T-helper 22 cell (primary cell): ENCODE measurements at places on chromosomes 5 and 9.

- DNase-seq = no peak
These were observed 237.1 kb downstream of the DMRTA1 start for GRCh38 chr9:22683700-22684075.

DNA sequence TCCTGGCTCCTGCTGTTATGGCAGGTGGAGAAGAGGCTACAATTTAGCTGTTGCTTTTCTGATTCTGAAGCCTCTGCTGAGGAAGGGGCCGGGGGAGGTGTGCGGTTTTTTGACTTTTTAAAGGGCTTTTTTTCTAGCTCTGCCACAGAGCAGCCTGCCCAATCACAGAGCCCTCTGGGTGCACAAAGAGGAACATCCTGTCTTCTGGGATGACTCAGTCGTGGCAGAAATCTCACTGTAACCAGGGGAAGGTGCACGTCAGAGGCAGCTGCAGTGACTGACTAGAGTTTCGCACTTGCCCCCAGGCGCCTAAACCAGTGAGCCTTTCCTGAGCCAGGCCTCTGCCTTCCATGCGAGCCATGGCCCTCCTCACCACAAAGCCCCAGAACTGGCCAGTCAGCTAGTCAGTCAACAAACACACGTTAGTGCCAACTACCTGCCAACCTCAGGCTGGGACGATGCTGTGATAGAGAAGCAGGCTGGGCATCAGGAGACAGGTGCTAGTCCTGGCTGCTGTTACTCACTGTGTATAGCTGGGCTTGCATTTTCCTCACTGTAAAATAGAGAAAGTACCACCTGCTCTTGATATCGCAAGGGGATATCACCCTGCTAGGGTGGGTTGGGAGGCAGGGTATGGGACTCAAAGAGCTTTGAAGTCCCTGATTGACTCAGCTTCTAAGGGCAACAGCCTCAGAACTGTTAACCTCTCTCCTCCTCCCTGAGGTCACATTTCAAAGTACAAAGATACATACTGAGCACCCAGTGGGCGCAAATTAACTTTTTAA lies 2.2 kb downstream of the AKNA start:
- DNase-seq = peak; percentile 89

GRCh38 chr9:98104445-98104881 lies 14.6 kb downstream of the TRIM14 start:
- no peak for DNase-seq

DNA sequence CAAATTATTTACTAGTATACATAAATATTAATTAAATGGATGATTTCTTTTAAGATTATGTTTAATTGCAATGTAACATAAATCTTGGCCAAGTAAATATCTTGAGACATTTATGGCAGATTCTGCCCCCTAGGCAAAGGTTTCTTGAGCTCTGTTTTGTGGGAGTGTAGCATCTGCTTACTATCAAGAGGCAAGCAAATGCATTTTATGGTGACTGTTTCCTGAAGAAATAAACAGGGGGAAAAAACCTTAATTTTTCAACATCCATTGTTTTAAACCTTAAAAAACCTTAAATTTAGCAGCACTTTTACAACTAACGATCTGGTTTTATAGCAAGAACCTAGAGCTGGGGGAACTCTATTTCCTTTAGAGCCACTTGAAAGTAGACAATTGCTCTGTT lies 25.7 kb upstream of the FREM1 start:
- DNase-seq = no peak

DNA sequence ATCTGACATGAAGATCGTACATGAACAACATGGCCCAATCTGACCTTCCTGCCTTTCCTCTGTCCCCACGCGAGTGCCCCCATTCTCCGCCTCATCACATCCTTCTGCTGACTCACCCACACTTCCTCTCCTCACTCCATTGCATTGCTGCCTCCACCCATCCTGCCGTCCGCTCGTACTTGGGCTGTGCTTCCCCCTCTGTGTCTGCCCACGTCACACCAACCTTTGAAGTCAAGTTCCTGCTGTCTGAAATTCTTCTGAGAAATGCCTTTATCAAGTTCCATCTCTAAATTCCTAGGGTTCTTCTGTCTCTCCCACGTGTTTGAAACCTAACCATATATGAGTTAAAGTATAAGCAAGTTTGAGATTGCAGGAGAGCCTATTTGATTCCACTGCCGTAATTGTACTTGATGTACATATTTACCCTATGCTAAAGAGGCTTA lies 18.0 kb upstream of the STARD4 start:
- DNase-seq = peak; percentile 90

DNA sequence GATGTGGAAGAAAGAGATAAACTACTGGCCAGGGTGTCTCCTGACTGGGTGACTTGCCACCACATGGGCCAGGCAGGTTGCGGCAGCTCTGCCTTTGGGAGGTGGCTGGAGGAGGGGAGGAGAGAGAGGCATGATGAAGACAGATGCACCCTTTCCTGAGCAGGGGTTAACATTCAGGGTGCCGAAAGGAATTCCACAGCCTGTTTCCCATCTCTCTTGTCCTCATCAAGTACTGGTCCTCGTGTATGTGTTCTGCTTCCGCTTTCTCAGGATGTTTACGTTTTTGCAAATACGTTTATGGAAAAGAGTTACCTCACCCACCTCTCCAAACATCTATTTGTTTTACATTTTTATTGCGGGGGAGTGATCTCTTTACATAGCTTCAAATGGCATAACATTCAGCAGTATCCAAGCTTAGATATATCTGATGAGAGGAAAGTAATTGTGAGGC lies 73.4 kb downstream of the C9orf85 start:
- no peak for DNase-seq

DNA sequence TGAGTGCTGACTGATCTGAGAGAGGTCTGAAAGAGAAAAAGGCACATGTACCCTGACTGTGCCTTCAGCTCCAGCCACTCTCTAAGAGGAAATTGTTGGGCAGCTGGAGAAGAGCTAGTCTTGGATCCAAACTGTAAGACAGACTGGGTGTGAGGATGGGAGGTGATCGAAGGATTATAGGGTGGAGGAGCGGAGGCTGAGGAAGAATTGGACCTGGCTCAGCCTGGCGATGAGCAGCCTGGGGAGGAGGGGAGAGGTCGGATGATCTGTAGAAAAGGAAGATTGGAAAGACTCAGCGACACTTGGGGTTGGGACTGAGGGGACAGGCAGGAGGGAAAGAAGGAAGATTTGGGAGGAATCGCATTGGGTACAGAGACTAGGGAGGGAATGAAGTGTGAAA lies 98.6 kb upstream of the SLC25A48 start:
- DNase-seq = no peak

- no peak for DNase-seq
These were observed 146.5 kb upstream of the IRX4 start for GRCh38 chr5:2029206-2029605.

DNA sequence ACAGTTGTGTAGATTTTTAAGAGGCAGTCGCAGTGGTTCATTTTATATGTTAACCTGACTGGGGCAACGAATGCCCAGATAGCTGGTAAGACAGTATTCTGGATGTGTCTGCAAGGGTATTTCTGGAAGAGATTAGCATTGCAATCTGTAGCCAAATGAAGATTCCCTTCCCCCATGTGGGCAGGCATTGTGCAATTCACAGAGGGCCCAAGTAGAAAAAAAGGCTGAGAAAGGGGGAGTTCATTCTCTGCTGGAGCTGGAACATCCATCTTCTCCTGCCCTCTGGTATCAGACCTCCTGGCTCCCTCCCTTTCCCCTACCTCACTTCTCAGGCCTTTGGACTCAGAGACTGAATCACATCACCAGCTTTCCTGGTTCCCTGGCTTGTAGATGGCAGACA lies 70.6 kb downstream of the TENT4A start:
- DNase-seq = no peak

DNA sequence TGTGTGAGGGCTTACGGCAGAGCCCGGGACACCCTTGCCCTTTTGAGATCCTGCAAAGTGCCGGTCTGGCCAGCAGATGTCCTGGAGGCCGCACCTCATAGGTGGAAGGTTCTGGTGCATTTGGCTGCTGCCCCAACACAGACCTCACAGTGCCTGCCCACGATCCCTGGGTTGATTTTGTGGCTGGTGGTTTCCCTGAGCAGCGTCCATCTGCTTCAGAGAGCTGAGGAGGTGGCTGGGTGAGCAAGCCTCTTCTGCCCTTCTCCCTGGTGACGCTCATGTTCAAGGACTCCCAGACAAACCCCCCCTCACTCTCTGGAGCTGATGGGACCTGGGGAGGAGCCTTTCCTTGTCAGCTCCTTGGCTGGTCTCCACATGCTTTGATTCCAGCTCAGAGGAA lies 18.9 kb downstream of the BNIP1 start:
- DNase-seq = no peak

GRCh38 chr9:107261106-107261505 lies 22.0 kb upstream of the RAD23B start:
- DNase-seq = no peak

- no peak for DNase-seq
These were observed 5.6 kb upstream of the LRRC70 start for GRCh38 chr5:62572918-62573514.

- no peak for DNase-seq
These were observed at the start of gene FBXL7 for GRCh38 chr5:15499528-15500324. TSS of gene FBXL7 (plus strand) at chr5:15500180.

- no peak for DNase-seq
These were observed 8.7 kb downstream of the TAS2R1 start for GRCh38 chr5:9621379-9621903.

DNA sequence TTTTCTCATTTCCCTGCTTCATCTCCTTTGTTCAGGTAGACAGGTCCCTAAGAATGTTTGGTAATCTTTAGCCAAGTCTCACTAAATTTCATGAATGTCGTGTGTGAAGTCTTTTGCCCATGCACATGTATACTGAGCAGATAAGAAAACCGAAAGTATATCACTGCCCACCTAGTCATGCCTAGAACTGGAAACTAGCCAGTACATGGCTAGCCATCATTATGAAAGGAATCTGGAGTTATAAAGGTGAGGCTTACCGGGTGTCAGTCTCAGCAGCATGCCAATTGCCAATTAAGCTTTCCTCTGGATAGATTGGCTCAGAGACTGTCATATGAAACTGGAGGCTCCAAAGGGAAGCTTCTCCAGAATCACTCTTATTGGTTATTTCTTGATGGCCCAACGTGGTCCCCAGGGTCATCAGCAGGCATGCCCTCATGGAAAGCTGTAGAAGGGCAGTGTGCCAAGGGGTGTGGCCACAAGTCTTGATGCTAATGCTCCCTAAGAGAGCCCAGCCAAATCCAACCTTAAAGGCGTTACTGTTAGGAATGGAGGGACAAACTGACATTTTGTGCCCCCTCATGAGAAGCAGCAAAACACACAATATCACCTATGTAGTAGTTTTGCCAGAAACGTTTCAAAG lies 307.3 kb upstream of the PIK3R1 start:
- no peak for DNase-seq

DNA sequence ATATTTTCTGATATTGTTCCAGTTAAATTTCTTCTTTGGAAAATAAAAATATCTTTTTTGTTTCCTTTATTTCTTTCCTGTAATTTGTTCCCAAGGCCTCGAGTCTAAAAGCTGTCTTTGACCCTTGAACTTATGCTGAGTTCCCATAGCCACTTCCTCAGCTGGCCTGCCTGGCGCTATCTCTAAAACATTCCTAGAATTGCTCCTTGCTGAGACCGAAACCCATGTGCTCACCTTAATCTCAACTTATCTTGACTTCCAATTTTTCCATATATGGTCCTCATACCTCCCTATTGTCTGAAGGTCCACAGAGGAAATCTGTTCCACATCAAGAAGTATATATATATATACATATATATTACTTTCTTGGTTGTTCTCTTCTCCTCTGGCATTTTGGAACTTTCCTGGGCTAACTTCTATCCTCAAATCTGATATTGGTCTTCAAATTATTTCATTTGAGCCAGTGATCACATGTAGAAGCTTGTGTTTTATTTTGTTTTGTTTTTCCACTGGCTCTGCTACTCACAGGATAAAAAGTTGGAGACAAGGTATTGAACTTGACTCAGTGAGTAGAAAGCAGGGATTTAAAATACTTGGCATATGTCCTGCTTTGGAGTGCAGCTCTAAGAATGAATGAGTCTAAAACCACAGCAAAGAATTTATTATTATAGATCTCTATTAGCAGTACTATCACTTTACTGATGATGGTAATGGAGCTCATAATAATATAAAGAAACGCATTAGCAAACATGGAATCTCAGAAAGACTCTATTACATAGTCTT lies 45.2 kb downstream of the ENC1 start:
- DNase-seq = no peak

- DNase-seq = no peak
These were observed 199.2 kb downstream of the TRIO start for GRCh38 chr5:14342306-14342705.

DNA sequence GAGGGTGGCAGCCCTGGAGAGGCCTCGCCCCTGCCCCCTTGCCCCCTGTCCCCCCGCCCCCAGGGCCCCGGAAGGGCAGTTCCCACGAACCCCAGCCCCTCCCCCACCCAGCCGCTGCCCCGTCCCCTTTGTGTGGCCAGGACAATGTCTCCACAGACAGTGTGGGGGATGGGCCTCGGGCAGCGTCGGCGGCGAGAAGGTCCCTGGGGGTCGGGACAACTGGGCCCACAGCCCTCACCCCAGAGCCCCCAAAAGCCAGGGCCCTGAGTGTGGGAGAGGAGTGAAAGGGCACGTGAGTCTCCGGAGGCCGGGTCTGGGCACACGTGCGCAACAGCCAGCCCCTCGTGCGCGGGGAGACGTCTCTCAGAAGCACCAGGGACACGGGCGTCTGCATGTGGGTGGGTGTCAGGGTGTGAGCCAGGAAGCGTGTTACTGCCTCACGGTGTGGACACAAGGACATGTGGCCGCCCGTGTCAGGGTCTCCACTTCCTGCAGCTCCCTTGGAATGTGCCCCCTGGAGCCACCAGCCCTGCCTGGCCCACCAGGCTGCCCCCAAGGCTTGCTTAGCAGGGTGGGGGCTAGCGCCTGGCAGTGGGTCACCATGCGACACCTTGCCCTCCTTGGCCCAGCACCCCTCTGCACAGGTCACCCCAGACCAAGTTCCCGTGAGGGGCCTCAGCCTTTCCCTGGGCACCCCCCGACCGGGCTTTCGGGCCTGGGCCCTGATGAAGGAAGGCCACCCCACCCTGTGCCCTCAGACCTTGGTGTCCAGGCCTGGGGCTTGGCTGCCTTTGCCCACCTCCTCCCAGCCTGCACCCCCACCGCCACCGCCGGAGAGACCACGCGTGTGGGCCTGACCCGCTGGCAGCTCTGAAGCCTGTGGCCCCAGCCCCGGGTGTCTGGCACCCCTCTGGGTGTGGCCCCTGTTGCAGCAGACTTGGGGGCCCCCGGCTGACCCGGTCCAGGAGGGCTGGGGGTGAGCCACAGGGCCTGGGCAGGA lies 12.8 kb upstream of the NRARP start:
- no peak for DNase-seq

- DNase-seq = no peak
These were observed 113.1 kb upstream of the NIPBL start for GRCh38 chr5:36763454-36763853.

- DNase-seq = no peak
These were observed 361.2 kb upstream of the TARS1 start for GRCh38 chr5:33079548-33079947.

DNA sequence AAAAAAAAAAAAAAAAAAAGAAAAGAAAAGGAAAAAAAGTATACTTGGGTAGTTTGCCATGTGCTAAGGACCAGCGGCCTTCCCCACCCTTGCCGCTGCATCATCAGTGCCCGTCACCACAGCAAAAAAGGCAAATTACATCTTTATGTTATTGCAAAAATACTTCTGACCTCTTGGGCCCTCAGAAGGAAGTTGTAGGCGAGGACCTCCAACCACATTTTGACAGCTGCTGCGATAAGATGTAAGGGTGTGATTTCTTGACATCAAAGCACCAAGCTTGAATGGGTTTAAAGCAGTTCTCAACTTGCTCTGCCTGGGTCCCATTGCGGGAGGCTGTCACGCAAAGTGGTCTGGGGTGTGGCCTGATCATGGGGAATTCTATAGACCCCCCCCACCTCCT lies 39.2 kb downstream of the DMRT1 start:
- DNase-seq = no peak

- DNase-seq = no peak
These were observed 116.6 kb downstream of the DROSHA start for GRCh38 chr5:31415009-31415923.
